DMS 273 treated with DMSO at 0.1 percent for 48 hours (cell line): ENCODE measurements at places on chromosomes 5 and 9.

DNA sequence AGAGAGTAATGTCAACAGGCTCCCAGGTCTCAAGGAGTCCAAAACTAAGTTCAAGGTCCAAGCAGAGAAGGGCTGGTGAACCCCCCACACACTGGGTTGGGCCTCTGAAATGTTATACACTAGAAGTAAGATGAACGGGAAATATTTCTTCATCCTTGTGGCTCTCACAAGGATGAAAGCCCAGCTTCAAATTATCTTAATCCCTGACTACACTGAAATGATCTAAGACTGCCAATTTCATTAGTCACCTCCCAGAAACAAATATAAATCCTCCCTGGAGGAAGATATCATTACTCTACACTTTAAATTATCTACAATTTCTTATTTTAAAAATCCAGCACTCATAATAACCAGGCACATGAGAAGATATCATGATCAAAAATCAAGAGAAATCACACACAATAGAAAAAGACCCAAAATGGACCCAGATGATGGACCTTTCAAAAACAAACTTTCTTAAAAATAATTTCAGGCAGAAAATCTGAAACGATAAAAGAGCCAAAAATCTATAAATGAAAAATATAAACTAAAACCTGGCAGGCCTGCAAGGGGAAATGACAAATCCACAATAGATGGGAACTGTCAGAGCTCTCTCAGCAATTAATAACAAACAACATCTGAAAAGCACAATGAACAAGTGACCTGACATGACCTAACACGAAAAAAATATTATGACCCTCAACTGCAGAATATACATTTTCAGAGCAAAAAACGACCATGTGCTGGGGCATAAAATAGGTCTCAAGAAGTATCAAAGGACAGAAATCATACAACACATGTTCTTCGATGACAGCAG lies 117.4 kb downstream of the GPR21 start:
- no peak for DNase-seq

GRCh38 chr5:126509339-126509738 lies 85.7 kb downstream of the ALDH7A1 start:
- no peak for DNase-seq

DNA sequence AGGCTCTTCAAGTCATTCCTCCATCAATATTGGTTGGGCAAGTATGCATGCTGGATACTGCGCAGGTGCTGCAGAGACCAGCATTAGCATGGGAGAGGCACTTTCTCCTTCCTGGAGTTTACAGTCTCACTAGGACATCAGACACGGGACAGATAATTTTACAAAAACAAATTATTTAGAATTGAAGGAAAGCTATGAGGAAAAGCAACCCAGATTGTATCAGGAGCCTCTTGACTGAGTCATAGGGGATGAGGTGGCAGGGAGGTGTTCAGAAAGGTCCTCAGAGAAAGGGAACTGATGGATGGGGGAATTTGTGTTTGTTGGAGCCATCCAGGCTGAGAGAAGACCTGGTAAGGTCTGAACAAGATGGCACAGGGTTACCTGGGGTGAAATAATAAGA lies 24.5 kb upstream of the RAB14 start:
- no peak for DNase-seq

DNA sequence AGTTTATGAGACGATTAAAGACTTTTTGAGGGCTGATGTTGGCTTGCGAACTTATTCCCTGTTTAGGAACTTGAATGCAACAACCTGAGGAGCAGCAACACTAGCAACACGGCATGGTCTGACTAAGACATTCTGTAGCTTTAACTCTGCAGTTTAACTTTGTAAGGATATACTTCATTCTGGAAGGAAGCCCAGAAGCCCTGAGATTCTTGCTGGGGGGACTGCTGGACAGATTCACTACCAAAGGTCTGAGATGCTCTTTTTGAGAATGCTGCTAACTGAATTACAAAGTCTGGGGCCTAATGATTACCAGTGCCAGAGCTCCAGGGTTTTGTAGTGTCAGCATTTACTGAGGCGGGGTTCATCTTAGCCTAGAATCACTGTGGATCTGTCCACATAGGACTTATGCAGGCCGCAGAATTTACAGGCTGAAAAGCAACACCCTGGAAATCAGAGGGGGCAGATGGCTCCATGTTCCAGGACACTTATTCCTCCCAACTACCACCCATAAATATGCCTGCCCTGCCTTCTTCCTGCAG lies 537.1 kb upstream of the CDH18 start:
- DNase-seq: no peak

DNA sequence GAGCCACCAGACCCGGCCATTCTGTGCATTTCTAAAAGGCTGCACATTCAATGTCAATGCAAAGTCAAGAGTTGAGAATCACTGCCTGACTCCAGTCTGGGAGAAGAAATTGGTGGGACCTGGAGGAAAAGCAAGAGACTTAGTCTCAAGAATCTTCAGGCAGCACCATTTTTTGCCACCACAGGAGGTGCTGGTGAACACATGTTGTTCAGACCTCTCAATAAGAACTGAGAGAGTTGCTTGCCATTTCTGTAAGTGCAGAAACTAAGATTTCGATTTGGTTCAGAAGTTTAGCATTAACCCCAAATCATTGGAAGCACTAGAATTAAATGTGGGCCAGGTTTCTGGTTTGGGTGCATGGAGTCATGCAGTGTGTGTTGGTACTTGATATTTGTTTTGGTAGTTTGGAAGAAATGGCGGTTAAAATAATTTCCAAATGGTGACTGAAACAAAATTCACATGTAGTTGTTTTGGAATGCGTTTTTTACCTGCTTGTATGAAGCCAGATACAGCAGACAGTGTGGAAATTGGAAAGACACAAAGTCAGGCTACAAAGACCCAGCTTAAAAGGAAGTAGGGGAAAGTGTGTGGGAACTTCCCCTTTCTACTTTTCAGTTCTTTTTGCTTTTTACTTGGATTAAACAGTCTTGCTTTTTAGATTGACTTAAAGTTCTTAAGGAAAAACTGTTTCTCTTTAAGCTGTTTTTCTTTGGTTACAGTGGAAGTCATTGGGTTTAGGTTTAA lies 20.4 kb downstream of the PDE8B start:
- DNase-seq: no peak

DNA sequence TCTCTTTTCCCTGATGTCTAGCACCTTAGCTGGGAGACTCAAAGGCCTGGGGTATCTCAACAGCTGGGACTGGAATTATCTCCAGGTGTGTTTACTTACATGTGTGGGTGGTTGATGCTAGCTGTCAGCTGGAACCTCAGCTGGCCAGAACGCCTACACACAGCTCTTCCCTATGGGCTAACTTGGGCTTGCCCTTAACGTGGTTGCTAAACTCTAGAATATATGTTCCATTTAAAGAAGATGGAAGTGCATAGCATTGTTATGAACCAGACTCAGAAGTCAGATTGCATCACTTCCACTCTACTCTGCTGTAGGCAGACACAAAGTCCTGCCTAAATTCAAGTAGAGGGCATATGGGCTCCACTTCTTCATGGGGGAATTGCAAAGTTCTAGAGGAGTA lies 29.3 kb downstream of the SGCD start:
- no peak for DNase-seq

- no peak for DNase-seq
Observed at GRCh38 chr5:54249210-54250028, 61.0 kb downstream of the ARL15 start.

DNA sequence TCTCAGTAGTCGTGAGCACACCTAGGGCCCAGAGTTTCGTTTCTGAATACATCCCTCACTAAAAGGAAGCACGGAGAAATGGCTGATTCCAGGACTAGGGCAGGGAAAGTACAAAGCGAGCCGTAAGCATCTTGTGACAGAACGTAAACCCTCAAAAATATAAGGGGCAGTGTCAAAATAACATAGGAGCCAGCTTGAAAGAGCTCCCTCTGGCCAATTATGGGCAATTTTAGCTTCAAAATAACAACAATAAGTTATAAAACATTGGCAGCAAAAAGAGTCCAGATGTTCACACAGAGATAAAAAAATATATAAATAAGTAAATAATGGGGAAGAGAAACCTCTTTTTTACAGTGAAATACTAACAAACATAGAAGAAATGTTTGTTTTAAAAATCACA lies 18.5 kb upstream of the GLIS3 start:
- DNase-seq: no peak

GRCh38 chr9:75812141-75812540 lies 78.3 kb upstream of the PCSK5 start:
- no peak for DNase-seq

DNA sequence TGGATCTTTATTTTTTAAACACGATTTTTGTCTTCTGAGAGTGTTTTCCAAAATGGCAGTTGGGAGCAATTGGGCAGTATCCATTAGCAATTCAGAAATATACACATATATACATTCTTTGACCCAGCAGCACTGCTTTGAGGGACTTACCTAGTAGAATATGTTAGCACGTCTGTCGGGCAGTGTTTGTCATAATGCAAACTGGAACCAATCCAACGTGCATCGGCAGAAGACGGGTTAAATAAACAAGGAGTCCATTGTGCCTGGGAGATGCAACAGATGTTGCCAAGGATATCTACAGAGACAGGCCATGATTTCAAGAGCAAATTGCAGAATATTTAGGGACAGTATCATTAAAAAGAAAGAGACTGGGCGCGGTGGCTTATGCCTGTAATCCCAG lies 107.0 kb downstream of the COL5A1 start:
- no peak for DNase-seq

DNA sequence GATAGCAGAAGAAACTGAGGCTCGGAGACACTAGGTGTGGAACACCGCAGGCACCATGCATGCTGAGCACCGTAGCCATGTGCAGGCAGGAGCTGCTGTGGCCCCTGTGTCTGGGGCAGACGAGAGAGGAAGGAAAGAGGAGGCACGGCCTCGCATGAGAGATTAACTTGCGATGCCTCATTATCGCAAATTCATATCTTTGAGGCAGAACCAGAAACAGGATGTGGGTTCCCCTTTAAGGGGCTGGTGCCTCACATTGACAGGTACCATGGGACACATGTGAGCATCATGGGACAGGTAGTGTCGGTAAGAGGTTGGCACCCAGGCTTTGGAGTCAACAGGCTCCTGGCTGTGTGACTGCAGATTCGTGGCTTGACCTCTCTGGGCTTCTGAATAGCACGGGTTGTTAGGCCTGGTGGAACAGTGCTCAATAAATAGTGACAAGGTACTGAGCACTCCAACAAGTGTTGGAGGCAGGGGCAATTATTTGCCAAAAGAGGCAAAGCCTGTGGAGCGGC lies 40.8 kb downstream of the NAIF1 start:
- no peak for DNase-seq

DNA sequence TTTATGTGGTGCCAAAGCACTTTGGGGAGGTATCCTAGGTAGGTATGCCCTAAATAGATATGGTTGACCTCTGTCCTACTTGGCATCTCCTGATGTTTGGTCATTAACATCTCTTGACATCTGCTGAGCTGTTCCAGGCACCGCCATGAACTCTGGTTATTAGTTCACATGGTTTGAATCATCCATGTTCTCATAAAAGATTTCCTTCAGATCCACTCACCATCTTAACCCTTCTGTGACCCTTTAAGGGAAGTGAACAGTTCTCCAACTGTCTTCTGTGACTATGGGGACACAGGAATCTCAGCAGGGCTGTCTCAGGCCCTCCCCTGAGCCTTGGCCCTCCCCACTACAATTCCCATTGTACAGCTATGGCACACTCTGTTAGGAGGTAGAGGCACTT lies 167.7 kb downstream of the CDH6 start:
- DNase-seq: peak; percentile 53

GRCh38 chr5:180343110-180343830 lies 9.9 kb downstream of the GFPT2 start:
- DNase-seq: no peak

DNA sequence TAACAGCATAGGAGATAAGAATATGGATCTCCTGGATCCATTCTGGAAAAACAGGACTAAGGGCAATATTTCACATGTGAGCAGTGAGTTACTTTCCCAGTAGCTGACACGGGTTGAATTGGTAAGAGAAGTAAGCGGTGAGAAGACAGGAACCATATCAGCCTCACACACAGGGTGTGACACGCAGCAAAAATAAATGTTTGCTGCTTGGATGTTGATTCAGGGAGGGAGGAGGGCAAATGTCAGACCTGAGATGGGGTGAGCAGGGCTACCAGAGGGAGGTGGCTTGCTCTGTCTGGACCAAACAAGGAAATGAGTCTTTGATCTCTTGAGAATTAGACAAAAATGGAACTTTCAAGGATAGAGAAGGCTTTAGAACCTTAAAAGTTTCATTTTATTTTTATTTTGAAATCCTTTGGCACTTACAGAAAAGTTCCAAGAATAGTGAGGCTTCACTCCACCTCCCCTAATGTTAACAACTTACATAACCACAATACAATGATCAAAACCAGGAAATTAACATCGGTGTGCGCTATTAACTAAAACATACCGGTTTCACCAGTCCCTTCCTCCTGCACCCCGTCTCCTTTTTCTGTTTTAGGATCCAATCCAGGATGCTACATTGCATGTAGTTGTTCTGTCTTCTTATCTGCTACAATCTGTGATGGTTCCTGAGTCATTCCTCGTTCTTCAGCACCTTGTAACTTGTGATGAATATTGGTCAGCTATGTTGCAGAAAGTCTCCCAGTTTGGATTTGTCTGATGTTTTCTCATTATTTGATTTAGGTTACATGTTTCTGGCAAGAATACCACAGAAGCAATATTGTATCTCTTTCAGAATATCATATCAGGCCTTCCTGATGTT lies 20.5 kb upstream of the ARHGEF28 start:
- DNase-seq: no peak

GRCh38 chr9:6987381-6987780 lies 229.6 kb downstream of the KDM4C start:
- no peak for DNase-seq

DNA sequence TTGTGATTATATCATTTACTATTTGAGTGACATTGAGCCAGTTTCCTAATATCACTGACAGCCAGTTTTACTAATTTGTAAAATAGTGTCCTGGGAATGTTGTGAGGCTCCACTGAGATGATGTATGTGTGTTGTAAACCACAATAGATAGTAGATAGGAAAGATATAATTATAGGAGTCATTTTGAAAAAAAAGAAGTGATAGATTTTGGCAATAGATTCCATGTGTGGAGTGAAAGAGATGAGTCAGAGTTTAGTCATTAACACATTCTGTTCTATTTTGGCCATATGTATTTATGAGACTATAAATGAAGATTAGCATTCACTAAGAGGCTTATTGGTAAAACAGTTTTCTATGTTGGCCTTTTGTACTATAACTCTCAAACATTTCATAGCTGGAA lies 388.2 kb downstream of the FAM170A start:
- no peak for DNase-seq

- DNase-seq: no peak
Observed at GRCh38 chr5:102794677-102795331, 39.7 kb downstream of the PAM start.

DNA sequence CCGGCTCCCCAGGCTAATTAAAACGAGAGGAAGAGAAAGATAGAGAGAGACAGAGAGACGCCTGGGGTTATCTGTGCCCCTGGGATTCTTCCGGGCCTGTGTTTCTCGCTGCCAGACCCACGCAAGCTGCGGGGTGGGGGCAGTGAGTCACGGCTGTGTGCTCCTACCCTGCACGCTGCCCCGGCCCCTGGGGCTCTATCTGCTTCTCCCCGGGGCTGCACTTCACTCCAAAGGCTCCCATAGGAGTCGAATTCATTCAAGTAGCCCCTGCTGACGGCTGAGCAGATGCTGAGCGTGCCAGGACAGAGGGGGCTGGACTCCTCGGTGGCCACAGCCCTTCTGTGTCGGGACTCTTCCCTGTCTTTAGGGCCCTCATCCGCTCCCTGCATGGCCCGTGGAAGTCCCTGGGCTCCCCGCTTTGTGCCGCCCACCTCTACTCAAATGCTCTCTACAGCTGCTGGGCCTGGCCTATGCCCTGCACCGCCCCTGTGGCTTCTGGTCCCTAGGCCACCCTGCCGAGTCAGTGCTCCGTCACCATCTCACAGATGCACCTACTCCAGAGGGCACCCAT lies 22.8 kb downstream of the SARDH start:
- DNase-seq: no peak
